ENCODE measurements at places on chromosomes 3 and 15.

DNA sequence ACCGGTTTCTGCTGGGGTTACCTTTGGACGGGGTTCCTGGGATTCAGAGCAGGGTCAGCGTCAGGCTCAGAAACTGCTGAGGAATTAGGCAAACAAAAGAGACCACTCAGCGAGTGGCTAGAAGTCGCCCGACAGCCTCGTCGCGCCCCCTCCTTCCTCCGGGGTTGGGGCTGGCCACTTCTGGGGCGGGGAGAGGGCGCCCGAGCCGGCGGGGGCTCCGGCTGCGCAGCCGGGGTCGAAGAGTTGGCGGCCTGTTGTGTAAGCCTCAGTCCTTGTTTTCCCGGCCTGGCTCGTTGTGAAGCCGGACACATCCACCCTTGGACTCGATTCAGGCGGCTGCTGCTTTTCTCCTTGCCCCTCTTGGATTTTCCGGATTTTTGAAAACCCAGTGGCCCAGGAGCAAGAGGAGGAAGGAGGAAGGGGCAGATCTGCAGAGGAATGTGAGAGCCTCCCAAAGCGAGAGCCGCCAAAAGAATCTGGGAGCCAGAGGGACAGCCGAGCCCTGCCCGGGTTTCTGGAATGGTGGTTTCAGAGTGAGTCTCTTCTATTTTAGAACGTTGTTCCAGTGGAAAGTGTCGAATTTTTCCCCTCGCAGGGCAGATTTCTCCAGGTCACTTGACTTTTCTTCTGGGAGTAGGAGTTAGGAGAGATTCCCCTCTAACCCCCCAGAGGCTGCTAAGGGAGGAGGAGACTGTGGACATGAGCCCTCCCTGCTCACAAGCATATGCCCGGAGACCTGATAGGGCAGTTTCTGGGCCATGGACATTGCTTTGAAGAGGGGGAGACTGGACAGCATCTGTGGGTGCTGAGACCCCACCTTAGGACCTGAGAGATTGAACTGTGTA, 666 bp downstream of the SNX33 start:
- DNase-seq = no peak

DNA sequence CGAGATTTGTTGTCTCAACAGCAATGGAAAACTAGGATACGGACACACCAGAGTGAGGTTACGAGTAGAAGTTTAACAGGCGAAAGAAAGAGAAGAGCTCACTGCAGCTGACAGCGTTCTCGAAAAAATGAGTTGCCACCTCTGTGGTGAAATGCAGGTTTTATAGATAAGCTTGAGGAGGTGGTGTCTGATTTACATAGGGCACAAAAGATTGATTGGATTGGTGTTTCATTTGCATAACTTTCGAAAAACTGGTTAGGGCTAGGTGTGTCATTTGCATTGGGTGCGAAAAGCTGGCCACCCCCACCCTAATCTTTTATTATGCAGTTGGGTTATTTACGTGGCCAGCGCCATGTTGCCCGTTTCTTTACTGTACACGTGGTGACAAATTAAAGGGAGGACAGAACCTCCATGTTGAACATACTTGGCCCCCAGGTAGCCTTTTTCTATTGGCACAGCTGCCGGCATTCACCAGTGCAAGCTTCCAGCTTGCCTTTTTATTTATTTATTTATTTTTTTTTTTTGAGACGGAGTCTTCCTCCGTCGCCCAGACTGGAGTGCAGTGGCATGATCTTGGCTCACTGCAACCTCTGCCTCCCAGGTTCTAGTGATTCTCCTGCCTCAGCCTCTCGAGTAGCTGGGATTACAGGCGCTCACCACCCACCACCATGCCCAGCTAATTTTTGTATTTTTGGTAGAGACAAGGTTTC, 8.3 kb downstream of the IFT122 start:
- no peak for DNase-seq

GRCh38 chr3:194424373-194424772, 25.3 kb upstream of the GP5 start:
- no peak for DNase-seq

- DNase-seq = peak; percentile 36
Measured at GRCh38 chr15:60740787-60741354, 261.9 kb upstream of the ICE2 start.

DNA sequence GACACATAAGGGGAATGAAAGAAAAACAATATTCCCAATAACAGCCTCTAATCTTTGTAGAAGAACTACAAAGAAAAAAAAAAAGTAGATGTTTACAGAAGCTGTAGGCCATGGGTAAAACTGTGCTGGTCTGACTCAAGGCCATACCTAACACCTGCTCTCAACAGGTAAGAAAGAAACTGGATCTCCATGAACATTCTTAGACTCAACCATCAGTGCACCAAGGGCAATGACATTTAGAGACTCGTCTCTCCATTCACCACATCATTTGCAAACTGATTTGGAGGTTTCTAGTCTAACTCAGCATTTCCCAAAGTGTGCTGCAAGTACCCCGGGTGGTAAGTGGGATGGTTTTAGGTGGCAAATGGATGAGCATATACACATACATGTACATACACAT, 164.2 kb downstream of the FOXP1 start:
- no peak for DNase-seq

- DNase-seq = no peak
Measured at GRCh38 chr3:45116350-45116749, 29.8 kb downstream of the CDCP1 start.

DNA sequence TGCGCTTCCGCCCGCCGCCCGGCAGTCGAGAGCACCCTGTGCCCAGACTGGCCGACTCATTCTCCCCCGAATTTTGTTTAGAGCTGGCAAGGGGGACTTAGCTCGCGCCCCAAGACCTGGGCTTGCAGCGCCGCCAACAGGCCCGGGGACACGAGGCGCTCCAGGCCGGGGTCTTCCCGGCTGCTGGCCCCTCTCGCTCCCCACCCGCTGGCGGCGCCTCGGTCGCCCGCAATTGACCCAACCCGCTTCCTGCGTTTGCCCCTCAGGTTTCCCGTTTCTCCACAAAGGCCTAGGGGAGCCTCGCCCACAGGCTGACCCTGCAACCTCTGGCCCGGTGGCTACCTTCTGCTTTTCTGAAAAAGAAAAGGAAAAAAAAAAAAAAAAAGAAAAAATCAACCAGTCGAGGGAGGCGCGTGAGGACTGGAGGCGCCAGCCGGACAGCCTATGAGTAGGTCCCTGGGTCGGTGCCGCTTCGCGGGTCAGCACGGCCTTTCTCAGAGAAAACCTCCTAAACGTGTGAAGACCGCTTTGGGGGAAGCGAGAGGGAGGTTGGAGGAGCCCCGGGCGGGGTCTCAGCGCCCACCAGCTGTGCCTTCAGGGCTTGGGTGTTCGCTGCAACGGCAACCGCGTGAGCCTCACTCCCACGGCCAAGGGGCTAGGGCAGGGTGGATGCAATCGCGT, 7.2 kb downstream of the FOXL2 start:
- no peak for DNase-seq

- DNase-seq = no peak
Measured at GRCh38 chr15:49471733-49472132, 48.7 kb downstream of the FGF7 start.

DNA sequence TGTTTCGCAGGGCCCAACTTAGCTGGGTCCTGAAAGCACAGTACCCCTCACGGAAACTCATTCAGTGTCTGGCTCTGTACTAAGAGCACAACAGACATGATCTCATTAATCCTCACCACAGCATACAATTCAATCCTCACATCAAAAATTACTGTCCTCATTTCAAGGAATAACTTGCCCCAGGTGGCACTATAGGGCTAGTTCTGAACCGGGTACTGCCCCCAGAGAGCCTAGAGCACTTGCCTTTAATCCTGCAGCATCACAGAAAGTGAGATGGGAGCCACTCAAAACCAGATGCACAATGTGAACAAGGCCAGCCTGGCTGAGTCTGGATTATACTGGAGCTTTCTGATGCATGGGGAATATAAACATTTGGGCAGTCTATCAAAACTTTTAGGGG, 122.6 kb downstream of the OSBPL10 start:
- DNase-seq = no peak

- no peak for DNase-seq
Measured at GRCh38 chr3:24363242-24363641, 131.4 kb downstream of the THRB start.

DNA sequence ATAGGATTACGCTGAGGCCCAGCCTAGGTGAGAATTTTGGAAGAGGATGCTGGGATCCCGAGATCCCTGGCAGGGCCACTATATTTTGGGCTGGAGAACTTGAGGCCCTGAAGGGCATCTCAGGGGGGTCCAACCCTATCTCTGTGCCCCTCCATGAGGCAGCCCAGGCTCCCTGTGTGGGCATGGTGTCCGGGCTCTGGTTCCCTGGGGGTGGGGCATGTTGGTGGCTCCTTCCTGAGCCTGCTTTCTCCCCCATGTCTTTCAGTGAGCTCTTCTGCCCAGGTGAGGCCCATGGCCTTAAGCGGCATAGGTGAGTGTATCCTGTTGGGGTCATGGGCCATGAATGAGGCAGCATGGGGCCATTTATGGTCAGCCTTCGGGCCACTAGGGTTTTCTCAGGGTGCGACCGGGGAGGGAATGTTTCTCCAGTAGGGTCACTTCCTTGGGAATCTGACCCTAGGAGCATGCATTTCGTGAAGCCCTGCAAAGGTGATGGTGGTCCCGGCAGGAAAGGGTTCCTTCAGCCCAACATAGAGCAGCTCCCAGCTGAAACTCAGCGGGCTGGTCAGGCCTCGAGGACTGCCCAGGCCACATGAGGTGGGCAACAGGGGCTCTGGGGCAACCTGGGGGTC, 191.3 kb downstream of the UBE3A start:
- DNase-seq = no peak

DNA sequence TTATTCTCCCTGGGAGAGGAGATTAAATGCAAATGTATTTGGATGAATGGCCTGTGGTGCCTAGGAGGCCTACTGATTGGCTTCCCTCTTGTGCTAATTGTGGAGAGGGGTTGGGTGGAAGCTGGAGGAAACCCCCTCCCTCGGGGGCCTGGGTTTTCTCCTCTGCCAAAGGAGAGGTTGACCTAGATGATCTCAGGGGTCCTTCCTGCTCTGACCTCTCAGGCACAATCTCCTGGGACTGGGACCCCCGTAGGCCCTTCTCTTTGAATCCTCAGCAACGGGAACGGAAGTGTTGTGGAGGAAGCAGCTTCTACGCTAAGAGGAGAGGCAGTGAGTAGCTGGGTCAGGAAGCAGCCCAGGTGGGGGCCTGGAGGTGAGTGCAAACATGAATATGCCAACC, 40.5 kb upstream of the MAGEF1 start:
- no peak for DNase-seq

DNA sequence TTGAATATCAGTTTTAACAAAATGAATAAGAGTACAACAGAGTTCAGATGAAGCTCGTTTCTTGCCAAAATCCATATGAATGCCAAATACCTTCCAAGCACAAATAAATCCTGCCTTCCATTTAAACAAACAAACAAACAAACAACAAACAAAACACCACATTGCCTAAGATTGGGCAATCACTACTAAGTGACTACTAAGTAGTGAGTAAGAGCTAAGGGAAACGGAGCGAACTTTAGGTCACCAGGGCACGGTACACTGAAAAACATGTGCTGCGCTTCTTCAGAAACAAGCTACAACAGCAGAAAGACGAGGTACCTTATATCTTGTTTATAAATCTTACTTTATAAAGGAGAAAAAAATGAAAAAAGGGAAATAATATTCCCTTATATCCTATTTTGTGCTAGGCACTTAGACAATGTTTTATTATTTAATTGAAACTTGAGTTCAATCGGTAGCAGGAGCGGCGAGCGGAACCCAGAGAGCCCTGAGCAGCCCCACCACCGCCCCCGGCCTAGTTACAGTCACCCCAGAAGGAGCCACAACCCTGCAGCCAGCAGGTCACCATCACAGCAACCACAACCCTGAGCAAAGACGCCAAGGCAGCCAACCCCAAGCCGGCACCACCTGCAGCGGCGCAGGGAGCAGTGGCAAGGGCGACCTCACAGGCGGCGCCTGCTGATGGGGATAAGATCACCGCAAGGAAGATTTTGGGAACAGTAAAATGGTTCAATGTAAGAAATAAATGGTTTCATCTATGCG, 216.9 kb downstream of the ZBTB20 start:
- no peak for DNase-seq

- no peak for DNase-seq
Measured at GRCh38 chr3:186235554-186235953, 126.5 kb downstream of the DGKG start.

DNA sequence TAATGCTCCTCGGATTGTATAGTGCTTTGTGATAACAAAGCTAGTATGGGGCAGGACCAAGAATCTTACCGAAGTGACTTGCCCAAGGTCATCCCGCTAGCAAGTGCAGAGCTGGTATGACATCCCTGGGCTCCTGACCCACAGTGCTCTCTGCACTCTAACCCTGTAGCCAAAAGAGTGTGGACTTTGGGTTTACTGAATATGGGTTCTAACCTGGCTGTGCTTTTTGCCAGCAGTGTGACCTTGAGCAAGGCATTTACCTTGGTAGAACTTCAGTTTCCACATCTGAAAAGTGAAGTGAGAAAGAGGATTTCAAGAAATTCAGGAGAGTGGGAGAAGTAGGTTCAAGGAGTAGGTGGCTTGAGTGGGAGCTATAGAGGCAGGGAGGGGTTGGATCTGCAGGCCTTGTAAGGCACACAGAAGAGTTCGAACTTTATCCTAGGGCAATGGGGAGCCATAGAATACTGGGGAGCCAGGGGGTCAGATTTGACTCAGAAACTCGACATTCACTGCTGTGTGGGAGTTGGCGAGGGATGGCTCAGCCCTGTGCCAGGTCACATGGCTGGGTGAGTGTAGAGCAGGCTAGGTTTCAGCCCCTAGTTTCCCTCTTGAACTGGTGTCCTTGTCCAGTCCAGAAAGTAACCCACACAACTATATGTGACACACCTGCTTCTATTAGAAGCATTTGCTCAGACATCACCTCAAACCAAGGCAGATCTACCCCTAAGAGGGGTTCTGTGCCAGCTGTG, 91.9 kb downstream of the RPLP1 start:
- no peak for DNase-seq

DNA sequence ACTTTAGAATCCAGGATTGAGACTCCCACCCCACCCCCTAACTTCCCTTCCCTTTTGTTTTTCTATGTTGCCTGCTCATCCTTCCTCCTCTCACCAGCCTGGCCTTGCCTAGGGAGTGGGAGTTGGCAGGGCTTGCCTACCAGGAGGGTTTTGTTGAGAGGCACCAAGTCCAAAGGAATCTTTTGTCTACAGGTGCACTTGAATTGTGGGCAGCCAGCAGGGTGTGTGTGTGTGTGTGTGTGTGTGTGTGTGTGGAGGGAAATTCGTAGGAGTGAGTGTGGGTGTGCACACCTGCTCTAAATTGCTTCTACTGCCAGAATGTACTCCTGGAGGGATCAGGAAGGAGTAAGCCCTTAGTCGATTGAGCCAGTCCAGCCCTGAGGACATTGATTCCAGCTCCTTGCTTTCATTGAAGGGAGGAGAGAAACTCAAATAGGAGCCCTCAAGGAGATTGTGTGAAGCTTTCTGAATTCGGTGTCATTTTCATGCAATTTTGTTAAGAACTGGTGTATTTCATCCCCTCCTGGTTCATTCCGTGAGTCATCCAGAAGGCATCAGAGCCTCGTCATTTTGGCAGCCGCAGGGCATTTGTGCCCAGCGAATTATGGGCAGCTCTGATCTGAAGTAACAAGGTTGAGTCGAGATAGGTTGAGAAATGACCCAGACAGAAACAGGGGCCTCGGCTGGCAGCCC, 112.1 kb downstream of the SLCO3A1 start:
- DNase-seq = peak; percentile 16

Measured in GM04503 (cell line).